ENCODE measurements at places on chromosomes 13 and 19.

- no peak for DNase-seq
These were observed 1.6 kb downstream of the ZNF71 start for GRCh38 chr19:56596676-56597075.

- no peak for DNase-seq
These were observed 310.4 kb downstream of the SPRY2 start for GRCh38 chr13:80030491-80030890.

GRCh38 chr19:6087074-6087571 lies 23.2 kb downstream of the RFX2 start:
- no peak for DNase-seq

DNA sequence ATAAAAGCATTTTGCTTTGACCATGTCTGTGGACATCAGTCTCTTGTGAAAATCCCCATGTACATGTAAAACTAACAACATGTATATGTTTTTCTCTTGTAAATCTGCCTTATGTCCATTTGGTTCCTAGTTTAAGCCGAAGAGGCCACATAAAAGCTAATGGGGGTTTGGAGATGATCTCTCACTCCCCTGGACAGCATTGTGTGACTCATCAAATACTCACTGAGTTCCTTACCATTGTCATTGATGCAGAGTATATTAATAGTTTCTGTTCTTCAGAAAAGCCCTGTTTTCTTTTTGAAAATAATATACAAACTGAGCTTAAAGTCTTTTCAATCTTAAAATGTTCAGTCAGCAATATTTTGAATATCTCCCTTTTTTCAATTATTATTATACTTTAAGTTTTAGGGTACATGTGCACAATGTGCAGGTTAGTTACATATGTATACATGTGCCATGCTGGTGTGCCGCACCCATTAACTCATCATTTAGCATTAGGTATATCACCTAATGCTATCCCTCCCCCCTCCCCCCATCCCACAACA lies 536.7 kb upstream of the HTR2A start:
- no peak for DNase-seq

GRCh38 chr13:97780486-97780885 lies 173.0 kb upstream of the IPO5 start:
- no peak for DNase-seq

DNA sequence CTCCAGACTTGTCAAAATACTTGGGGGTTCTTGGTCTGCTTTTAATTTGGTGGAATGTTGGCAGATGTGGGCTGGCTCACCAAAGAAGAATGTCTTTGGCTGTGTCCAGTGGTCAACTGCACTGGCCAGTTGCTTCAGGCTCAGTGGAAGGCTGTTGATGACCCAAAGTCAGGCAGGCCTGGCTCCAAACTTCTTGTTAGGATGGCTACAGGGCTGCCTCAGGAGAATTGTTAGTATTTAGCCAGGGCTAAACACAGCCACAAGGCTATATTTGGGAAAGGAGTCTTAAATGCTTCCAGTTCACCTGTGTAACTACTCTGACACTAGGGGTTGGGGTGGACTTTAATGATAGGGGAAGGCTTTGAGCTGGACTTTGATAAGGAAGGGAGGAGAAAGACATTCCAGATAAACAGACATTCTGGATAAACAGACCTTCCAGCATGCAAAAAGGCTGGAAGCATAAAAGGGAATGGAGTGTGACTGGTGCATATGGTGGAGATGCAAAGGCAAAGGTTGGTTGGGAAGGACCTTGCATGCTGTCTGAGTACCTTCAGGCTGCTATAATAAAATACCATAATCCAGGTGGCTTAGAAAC lies 116.8 kb downstream of the FOXO1 start:
- no peak for DNase-seq

DNA sequence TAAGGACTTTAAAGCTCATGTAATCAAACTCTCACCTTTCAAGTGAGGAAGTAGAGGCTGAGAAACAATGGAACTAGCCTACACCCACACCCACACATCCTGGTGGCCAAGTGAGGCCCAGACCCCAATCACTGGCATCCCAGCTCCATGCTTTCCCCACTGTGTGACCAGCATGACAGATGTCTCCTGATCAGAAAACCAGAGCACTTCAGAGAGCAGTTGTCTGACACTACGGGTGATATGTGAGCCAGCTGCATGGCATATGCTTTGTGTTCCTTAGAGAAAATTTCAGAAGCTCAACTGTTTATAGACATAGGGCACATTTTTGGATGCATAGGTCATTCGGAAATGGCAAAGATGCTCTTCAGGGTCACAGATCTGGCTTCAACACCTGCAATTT lies 315.2 kb downstream of the NDFIP2 start:
- DNase-seq: no peak

- DNase-seq: no peak
These were observed 35.1 kb downstream of the MYCBP2 start for GRCh38 chr13:77291774-77292173.

DNA sequence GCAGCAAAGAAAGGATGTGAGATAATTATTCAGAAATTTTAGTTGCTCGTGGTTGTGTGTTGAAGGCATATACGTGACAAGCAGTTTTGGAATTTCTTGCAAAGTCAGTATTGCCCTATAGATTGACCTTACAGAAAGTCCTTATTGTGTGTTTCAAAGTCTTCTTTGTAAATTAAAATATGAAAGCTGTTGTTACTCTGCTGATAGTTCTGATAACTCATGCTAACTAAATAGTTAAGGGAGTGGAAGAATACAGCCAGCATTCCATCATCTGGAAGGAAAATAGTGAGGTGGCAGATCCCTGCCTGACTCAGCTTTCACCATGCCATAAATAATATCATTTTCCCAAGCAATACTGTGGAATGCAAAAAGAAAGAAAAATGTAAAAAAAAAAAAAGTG lies 27.2 kb downstream of the WASF3 start:
- no peak for DNase-seq

- peak; percentile 76 for DNase-seq
These were observed 11.6 kb upstream of the DCLK1 start for GRCh38 chr13:36142735-36143134.

DNA sequence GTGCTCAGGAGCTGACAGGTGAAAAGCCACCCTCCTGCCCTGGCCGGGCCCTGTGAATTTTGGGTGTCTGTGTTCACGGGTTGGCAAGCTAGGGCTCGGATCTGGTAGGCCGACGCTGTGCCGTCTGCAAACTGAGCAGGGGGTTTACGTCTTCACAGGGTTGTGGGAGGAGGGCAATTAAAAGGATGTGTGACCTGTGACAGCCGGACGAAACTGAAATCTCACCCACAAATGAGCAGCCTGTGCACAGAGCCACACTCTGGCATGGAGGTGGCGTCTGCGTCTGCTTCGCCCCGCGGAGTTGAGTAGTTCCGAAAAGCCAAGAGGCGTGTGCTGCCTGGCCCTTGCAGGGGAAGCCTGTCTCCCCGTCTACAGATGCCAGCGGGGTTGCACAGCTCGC lies 117.3 kb downstream of the KDM4B start:
- no peak for DNase-seq

- DNase-seq: no peak
These were observed 74.2 kb downstream of the TRPM4 start for GRCh38 chr19:49231804-49232203.

GRCh38 chr19:18961767-18962620 lies 21.0 kb upstream of the HOMER3 start:
- DNase-seq: peak; percentile 70

GRCh38 chr13:98520674-98521449 lies 56.0 kb downstream of the STK24 start:
- no peak for DNase-seq

- DNase-seq: no peak
These were observed 2.7 kb downstream of the GYS1 start for GRCh38 chr19:48990400-48990799.

DNA sequence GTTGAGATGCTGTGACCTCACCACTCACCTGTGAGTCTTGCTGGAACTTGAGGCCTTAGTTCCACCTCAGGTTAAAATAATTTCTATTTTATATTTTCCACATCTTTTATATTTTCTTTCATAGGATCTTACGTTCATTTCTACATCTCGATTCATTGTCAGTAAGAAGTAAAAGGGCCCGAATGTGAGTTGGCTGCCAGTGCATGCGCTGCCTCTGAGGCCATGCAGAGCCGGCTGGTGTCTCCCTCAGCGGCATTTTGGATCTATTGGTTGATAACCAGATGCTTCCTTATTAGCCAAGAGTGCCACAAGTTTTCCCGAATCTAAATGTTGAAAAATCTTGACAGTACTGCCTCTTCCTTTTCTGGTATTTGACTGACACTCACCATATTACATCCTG lies 347.3 kb downstream of the TEX29 start:
- DNase-seq: no peak

Measured in NCI-H526 (cell line).